ENCODE measurements at places on chromosomes 3 and 15.

DNA sequence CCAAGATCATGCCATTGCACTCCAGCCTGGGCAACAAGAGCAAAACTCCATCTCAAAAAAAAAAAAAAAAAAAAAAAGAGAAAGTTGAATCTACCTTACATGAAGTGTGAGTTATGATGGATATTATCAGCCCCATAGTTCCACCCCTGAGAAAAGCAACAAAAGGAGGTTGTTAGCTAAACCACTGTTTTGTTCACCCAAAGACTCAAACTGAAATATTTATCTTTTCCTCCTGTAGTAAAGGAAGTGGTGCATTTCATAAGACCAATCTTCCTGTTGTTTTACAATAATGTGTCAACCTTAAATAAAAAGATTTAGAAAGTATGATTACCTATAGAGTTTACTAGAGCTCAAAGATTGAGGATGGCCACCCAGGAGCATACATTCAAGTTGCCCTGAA is 18.7 kb upstream of the TRMT10C start:
- no peak for DNase-seq

DNA sequence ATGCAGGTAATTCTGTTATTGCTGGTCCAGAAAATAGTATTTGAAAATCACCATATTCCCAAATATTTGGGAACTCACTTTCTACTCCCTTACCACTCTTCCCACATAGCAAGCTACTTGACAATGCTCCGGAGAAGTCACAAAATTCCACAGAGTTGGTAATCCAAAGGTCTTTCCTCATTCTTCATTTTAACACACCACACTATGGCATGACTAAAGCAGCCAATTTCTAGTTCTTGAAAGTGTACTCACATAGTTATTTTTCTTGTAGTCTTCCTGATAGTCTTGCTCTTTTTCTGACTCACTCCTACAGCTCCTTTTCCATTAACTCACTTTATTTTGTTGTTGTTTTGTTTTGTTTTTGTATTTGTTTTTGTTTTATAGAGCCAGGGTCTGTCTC is 67.2 kb downstream of the MYO9A start:
- no peak for DNase-seq

DNA sequence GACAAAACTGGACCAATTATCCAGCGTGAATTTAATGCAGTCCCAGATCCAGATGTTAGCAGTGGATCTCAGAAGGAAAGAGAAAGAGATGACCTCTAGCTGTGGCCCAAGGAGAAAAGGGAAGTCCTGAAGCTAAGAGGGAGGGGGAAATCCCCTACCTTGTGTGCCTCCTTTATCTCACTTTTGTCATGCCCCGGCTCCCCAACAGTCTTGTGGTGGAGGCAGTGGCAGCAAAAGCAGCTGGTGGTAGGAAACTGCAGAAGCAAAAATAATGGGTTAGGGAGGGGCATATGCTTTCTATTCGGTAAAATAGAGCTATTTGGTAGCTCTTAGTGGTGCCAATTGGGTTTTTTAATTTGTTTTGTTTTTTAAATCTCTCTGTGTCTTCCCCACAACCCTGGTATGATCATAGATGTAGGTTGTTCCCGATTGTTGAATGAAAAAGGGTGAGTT is 56.5 kb downstream of the MCTP2 start:
- DNase-seq = no peak

GRCh38 chr3:122253581-122253980 is 70.1 kb downstream of the CASR start:
- DNase-seq = no peak

DNA sequence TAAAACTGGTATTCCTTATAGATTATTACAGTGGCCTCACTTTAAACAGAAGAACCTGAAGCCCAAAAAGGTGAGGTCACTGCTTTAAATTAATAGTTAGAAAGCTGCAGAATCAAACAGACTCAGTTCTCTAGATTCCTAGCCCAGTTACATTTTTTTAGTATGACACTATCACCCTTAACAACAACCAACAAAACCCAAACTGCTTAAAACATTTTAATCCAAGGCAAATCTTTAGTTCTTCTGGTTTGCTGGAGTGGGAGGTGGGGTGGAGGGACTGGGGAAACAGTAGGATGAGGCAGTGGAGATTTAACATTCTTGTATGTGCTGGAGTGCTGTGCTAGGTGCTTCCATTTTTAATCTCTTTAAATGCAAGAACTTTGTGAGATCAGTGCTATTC is 631.6 kb upstream of the KCNMB2 start:
- no peak for DNase-seq

GRCh38 chr3:137669519-137670060 is 94.5 kb upstream of the SOX14 start:
- DNase-seq = no peak

DNA sequence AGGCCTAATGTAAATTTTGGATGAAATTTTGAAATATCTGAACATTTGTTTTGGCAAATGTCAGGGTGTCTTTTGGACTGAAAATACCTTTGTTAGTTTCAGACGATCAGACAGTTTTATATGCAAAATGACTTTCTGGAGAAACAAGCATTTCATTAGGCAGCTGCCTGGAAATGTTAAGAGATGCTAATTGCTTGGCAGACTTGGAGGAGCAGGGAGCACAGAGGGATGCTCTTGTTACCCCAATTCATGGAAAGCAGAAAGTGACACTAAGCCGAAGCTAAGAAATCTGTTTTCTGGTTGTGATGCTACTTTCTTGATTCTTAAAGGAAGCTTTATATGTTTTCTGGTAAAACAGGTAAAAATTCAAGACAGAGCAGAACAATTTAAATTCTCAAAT is 204.3 kb upstream of the GBE1 start:
- no peak for DNase-seq

GRCh38 chr15:91689377-91689776 is 164.1 kb upstream of the SLCO3A1 start:
- DNase-seq = no peak

DNA sequence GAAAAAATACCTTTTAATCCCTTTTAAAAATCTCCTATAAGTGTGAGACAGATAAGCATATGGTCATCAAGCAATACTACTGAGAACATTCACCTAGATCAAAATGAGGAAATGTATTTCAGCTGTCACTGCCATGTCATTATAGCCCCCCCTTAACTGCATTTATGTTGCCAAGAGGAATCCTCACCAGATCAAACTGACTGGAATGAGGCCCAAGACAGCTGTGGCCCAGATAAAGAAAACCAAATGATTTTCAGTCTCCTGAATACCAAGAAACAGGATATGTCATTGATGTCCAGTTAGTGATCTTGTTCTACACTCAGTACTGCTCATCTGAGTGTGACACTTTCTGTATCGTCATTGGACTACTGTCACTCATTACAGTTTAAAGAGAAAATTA is 35.1 kb upstream of the CPB1 start:
- peak; percentile 18 for DNase-seq

All from G401 (cell line).